ENCODE measurements at places on chromosomes 4 and X.

GRCh38 chr4:163484906-163485305 lies 9.6 kb upstream of the TMA16 start:
- DNase-seq = peak; percentile 66

- DNase-seq = no peak
Observed at GRCh38 chr4:87732033-87732765, 67.2 kb upstream of the IBSP start.

DNA sequence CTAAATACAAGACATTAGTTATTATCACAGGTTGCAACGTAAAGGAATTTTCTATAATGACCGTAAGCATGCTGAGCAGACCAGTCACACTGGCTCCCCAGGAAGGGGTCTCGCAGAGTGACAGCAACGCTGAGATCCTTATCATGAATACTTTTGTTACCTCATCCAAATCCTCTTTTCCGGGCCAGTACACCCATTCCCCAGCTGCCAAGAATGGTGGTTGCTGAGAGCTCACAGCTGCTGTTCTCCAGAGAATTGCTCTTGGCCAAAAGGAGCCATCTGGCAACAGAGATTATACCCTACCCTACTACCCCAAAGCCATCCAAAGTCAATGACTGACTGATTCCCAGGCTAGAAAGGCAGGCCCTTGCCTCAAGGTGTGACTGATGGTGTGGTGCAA lies 91.6 kb downstream of the FUNDC1 start:
- no peak for DNase-seq

GRCh38 chr4:7847206-7847605 lies 92.5 kb downstream of the AFAP1 start:
- DNase-seq = no peak

- no peak for DNase-seq
Observed at GRCh38 chr4:1463088-1463926, 57.1 kb upstream of the NKX1-1 start.

DNA sequence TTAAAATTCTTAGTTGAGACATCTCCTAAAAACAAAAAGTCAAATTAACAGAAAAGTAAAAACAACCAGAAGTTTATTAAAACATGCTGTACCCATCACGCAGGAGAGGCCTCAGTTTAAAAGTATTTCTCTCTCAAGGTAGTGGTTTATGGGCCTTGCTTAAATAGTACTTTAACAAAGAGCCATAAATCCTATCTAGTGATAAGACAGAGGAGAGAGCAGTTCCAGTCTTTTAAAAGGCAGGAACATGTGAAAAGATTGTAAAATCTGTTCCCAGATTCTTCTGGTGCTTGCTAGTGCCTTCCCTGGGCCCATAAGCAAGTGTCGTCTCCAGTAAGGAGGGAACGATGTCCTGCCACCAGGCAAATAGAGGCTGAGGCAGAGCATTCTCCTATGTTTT lies 476.3 kb upstream of the ADGRL3 start:
- no peak for DNase-seq

GRCh38 chr4:28354880-28355656 lies 1494.4 kb downstream of the STIM2 start:
- no peak for DNase-seq

- no peak for DNase-seq
Observed at GRCh38 chrX:73126240-73126639, 46.9 kb upstream of the PABPC1L2A start.

DNA sequence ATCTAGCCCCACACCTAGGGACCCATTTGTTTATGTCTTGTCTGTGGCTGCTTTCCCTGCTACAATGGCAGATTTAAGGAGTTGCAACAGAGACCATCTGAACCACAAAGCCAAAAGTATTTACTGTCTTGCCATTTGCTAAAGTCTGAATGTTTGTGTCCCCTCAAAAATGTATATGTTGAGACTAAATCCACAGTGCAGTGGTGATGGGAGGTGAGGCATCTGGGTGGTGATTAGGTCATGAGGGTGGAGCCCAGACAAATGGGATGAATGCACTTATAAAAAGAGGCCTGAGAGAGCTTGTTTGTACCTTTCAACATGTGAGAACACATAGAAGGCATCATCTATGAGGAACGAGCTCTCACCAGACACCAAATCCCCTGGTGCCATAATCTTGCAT lies 137.3 kb downstream of the TMEM144 start:
- no peak for DNase-seq

GRCh38 chr4:123495530-123495929 lies 98.9 kb downstream of the SPRY1 start:
- no peak for DNase-seq

- DNase-seq = no peak
Observed at GRCh38 chrX:137354851-137355250, 211.1 kb upstream of the ZIC3 start.

DNA sequence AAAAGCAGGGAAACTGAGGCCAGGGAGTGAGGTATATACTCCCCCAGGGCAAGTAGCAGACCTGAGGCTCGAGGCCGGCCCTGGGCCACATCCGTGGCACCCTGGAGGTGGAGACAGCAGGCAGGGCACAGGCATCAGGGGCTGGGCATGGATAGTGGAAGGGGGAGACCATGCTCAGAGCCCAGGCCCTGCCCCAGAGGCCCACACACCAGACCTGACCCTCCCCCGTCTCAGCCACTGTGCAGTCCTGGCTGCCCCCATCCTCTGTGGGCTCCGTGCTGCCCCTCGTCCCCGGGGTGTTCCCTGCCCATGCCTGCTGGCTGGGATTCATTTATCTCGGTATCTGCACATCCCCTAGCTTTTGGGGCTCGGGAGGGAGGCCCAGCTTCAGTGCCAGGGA lies 103.1 kb upstream of the NKX1-1 start:
- no peak for DNase-seq

GRCh38 chr4:170721812-170722373 lies 632.1 kb upstream of the AADAT start:
- DNase-seq = no peak

- DNase-seq = peak; percentile 7
Observed at GRCh38 chrX:40471965-40472648, 108.7 kb upstream of the ATP6AP2 start.

- DNase-seq = no peak
Observed at GRCh38 chr4:30719454-30720020, 632 bp upstream of the PCDH7 start.

DNA sequence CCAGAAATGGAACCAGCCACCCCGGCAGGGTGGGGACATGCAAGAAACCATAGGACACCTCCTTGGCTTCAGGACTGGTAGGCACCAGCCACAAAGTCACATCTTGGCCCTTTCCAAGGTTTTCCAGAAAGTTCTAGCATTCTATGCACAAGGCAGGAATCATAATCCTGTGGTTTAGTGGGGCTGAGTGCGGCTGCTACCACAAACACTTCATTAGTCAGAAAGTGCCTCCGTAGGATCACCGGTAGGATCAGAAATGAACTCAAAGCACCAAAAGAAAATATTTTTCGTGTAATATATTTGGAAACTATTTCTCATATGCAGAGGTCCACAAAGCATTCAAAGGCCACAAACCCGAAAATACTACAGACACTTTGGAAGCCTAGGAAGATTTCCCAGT lies 191.7 kb downstream of the PTTG2 start:
- no peak for DNase-seq

GRCh38 chrX:48761674-48762471 lies at the start of gene GLOD5:
TSS of gene GLOD5 (plus strand) at chrX:48761747. CDS start at chrX:48761791, 44 bp downstream.
- DNase-seq = peak; percentile 2

GRCh38 chr4:13364172-13364571 lies 120.0 kb downstream of the RAB28 start:
- no peak for DNase-seq

DNA sequence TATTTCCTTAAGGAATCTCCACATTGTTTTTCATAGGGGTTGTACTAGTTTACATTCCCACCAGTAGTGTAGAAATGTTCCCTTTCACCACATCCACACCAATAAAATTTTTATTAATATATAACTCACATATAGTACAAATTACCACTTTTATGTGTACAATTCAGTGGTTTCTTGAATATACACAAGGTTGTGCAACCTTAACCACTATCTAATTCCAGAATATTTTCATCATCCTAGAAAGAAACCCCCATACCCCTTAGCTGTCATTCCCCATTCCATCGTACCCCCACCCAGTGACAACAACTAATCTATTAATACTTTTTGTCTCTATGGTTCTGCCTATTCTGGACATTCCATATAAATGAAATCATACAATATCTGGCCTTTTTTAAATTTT lies 108.3 kb upstream of the USP9X start:
- DNase-seq = no peak

GRCh38 chr4:80150387-80151180 lies 46.7 kb upstream of the PRDM8 start:
- no peak for DNase-seq

GRCh38 chr4:158621729-158622128 lies 50.0 kb downstream of the C4orf46 start:
- DNase-seq = no peak

- DNase-seq = peak; percentile 93
Observed at GRCh38 chr4:2281575-2282343, 19.9 kb upstream of the MXD4 start.

DNA sequence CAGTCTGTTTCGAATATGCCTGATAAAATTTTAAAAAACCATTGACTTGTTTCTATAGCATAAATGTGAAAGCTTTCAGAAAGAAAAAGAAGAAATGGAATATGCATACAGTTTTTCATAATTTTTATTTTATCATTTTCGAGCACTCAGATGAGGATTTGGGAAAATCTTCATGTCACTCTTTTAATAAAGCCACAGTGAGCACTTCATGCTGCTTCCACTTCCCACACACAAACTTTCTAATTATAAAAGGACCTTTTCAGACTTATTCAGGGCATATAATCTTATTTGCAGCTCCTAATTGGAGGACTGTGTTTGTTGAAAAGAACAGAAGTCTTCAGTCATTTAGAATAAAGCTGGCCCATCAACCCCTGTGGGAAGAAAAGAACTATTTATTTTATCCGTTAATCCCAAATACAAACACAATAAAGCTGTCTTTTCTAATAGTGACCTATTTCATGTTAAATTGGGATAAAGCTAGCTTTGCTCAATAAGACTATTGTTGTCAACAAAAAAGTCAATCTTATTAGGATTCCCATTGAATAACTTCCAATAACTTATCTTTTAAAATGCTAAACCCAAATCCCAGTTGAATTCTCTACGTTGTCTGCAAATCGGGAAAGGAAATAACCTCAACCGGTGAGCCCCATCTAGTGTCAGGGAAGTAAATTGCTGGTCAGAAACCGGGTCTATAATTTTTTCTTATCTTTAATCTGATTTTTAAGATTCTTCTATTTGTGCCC lies 211.5 kb downstream of the PDGFRA start:
- DNase-seq = no peak

- no peak for DNase-seq
Observed at GRCh38 chrX:23838953-23839352, 56.0 kb downstream of the SAT1 start.

DNA sequence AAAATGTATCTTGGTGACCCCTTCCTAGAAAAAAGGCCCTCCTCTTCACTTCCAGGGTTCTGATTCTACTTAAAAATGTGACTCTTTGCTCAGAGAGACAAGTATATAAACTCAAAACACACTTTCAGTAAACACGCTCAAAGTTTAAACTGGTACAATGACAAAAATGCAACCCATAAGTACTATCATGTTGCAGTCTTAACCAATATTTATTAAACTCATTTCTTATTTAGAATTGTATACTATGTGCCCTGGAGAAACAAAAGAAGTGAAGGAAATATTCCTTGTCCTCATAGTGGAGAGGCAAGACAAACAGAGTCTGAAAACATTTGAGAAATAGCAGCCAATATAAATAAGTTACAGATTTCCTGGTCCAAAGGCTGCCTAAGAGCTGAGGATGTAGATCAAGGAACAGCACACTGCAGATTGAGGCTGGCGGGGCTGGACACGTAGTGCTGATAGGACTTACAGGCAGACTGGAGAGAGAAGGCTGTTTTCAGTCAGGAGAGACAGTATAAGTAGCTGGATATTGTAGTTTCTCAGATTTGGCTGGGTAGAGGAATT lies 39.1 kb upstream of the ANXA3 start:
- no peak for DNase-seq

DNA sequence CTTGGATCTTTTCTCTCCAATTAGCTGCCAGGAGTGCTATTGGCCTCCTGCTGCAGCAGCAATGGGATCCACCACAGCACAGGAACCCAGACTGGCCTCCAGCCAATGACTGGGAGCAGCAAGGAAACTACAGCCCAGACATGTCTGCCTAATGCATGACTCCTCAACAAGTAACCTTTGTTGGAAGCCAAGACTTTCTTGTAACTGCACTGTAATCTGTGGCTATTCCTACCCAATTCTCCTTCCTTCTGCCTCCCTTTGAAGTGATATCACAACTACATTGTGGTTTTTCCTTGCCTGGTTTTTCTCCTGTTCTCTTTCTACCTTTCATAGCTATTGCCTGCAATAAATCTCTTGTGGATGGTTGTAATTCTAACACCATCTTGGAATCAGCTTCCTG lies 39.8 kb downstream of the SNCA start:
- DNase-seq = no peak

DNA sequence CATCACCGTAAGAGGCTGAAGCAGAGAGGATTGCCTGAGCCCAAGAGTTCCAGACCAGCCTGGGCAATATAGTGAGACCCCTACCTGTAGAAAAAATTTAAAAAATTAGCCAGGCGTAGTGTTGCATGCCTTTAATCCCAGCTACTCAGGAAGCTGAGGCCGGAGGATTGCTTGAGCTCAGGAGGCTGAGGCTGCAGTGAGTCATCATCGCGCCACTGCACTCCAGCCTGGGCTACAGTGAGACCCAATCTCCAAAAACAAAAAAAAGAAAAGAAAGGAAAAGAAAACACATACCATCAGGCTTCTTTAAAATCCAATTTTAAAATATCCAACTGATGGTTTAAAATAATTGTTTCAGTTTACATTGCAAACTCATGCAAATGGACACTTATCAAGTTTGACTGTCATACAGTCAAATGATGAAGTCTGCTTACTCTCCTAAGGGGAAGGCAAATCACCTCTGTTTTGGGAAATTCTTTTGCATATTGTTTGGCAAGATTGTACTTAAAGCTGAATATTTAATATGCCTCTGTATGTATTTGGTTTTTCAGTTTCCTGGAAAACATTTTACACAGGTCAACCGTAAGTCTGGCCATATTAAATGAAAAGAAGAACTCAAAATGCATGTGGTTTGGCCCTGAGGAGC lies 23.7 kb upstream of the TENM3 start:
- no peak for DNase-seq

- DNase-seq = no peak
Observed at GRCh38 chrX:115952417-115953092, 218.0 kb upstream of the AGTR2 start.

GRCh38 chr4:31246856-31247255 lies 526.7 kb downstream of the PCDH7 start:
- no peak for DNase-seq

- DNase-seq = no peak
Observed at GRCh38 chr4:107988763-107989035, 990 bp upstream of the HADH start.

GRCh38 chr4:8221476-8221875 lies 22.4 kb downstream of the SH3TC1 start:
- peak; percentile 54 for DNase-seq

DNA sequence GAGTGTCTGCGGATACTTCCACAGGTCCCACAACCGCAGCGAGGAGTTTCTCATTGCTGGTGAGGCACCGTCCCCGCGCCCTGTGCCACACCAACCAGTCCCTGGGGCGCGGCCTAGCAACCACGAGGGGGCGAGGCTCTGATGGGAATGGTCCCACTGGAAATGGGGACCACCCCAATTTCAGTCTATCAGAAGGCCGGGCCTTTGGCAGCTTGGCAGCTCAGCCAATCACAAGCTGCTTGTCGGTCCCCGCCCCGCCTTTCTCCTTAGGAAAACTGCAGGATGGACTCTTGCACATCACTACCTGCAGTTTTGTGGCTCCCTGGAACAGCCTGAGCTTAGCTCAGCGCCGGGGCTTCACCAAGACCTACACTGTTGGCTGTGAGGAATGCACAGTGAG lies 3.0 kb downstream of the TIMP1 start:
- no peak for DNase-seq

All from CD4-positive, alpha-beta T cell treated with Interleukin-17A for 1 hour (primary cell).